NCI-H2081 (cell line): ENCODE measurements at places on chromosomes 2 and 18.

GRCh38 chr2:42513252-42513918 is 19.6 kb upstream of the KCNG3 start:
- DNase-seq: peak; percentile 25

GRCh38 chr2:188327518-188328213 is 36.0 kb downstream of the GULP1 start:
- DNase-seq: no peak

- no peak for DNase-seq
These were observed 66.0 kb upstream of the ST3GAL5 start for GRCh38 chr2:85954590-85955458.

- DNase-seq: no peak
These were observed 71.9 kb downstream of the WDR7 start for GRCh38 chr18:56723068-56723467.

- no peak for DNase-seq
These were observed 918 bp upstream of the NABP1 start for GRCh38 chr2:191676790-191677645.

GRCh38 chr2:105977212-105977611 is 216.9 kb downstream of the UXS1 start:
- no peak for DNase-seq

- no peak for DNase-seq
These were observed 726 bp upstream of the SS18 start for GRCh38 chr18:26091047-26091630.

GRCh38 chr2:205261516-205262020 is 420.7 kb upstream of the NRP2 start:
- no peak for DNase-seq

DNA sequence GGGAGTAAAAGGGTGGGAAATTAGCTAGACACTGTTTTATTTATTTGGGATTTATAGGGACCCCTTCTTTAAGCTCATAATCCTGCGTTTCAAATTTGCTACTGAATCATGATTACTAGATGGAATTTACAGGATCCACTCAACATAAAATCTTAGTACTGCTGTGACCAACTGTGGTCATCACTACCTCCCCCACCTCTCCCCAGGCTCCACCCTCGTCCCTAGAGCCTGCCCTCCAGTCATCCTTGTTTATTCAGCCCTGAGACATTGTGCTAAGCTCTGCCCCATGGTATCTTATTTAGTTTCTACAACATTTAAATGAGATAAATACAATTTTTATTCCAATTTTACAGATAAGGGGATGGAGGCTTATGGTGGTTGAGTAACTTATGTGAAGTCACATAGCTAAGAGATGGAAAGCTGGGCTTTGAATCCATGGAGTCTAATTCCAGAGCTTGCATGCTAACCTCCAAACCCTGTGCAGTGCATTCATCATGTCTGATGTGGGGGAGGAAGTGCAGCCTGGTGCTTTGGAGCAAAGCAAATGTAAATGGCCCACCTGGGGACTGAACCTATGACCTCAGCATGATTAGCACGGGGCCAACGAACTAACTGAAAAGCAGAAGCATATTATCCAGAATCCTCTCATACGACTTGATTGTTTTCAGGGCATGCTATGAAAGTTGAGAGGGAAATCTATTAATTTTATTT is 502.4 kb downstream of the TMEM182 start:
- DNase-seq: no peak

DNA sequence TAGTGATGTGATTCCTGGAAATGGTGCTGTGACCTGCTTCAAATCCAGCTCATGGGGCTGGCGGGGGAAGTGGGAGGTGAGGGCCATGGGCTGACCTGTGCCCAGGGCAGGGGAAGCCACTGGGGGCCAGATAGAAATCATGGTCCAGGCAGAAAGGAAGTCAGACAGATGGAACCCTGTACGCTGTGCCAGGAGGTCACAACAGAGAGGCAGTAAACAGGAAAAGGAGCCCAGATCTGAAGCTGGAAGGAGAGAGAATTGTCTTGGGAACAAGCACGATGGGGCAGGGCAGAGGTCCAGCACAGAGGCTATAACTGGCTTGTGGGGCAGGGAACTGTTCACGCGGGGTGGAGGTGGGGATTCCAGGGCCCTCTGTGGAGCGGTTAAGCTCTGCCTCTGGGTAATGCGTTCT is 76.0 kb downstream of the RNF144A start:
- DNase-seq: no peak

DNA sequence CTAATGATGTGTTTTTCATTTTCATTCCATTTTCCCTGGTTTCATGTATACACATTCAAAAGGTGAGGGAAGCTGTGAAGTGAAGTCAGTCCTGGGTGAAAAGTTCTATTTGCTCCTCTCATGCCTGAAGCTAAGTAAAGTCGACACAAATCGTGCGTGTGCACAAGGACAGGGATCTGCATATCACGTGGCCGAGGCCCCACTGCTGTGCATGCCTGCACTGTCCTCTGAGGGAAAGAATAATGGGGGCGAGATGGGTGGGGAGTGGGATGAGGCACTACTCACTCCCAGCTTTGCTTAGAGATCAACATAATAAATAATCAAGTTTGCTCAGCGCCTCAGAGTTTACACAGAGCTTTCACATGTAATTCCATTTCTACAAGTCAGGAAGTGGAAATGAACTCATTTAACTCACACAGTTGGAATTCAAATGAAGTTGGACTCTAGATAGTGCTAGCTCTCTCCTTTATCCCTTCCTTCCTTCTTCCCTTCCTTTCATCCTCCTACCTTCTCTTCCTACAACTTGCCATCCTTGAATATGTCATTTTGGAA is 5.1 kb upstream of the PTPRM start:
- DNase-seq: no peak

DNA sequence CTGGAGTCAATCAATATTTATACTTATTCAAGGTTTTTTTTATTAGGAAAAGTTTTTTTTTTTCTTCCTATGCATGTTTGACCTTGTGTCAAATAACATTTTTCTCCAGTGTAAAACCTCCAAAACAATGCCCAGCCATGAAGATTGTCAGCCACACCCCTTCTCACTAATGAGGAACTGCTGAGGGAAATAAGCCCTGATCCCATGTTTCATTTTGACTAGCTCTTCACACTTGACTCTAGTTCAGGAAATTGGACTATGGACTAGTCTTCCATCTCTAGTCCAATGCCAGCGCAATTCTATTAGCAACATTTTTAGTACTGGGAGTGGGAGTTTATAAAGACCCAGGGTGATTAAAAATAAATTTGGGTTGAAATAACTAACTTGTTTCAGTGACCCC is 275.6 kb upstream of the CXCR4 start:
- DNase-seq: no peak

GRCh38 chr2:182368446-182368845 is 58.4 kb downstream of the PDE1A start:
- no peak for DNase-seq

GRCh38 chr2:8511868-8512612 is 169.8 kb upstream of the ID2 start:
- no peak for DNase-seq

GRCh38 chr2:215658635-215659305 is 222.9 kb upstream of the FN1 start:
- DNase-seq: no peak

DNA sequence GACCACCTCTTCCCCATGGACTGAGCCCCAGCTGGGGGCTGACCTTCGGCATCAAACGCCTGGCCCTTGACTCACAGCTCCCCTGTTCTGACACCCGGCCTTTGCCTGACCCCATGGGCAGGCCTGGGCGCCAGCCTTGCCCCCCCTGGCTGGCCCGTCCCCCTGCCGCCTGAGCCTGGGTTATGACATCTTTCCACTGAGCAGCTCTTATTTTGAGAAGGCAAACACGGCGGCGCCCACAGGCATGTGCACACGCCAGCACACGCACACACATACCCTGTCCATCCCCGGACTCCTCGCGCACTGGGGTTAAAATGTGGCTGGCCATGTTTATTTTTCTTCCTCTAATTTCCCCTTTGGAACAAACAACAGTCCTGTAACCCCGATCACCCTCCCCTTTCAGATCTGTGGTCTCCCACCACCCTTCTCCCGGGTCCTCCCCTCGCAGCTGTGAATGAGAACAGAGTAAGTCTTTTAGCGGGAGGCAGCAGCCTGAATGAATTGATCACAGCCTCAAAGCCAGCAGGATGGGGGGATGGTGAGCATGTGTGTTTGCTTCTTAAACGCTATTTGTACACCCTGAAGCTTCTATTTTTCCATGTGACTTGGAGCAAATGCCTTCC is 11.8 kb upstream of the ATOH8 start:
- peak; percentile 59 for DNase-seq

- DNase-seq: no peak
These were observed 46.3 kb upstream of the ITGB6 start for GRCh38 chr2:160246356-160246755.

DNA sequence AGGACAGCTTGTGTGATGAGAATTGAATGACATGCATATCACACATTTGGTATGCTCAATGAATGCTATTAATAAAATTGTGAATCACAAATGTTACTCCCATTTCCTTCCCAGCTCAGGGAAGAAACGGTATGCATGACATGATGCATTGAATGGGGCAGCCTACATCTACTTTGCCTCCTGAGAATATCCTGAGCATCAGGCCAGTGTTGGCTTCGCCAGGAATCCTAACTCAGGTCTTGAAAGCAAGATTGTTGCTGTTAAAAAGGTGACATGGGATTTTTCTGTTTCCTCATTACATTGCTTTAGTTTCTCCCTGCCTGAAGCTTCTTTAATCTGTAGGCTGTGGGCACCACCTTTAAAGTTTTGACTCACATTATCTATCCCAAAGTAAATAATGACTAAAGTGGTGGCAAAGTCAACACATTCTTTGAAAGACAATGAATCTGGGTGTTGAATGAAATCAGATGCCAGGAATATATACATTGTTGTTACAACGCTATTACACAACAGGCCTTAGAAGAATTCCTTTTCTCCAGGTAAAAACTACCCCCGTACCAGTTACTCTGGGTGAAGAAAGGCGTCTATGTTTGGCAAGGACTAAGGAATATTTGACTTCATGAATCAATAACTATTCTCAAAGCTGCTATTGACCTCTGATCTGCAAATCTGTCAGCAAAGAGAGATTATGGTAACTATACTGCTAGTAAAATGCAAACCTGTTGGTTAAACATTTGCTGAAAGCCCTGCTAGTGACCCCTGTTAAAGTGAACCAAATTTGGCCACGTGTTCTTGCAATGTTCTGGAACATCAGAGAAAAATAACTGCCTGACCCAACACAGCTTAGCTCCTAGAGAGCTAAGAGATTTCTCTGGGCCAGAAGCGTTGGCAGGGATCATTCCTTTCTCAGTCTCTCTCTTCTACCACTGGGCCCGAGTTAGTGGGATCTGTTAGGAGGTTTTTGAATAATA is 30.5 kb upstream of the NEDD4L start:
- DNase-seq: no peak

- DNase-seq: no peak
These were observed 34.8 kb downstream of the COL5A2 start for GRCh38 chr2:189144700-189145211.

DNA sequence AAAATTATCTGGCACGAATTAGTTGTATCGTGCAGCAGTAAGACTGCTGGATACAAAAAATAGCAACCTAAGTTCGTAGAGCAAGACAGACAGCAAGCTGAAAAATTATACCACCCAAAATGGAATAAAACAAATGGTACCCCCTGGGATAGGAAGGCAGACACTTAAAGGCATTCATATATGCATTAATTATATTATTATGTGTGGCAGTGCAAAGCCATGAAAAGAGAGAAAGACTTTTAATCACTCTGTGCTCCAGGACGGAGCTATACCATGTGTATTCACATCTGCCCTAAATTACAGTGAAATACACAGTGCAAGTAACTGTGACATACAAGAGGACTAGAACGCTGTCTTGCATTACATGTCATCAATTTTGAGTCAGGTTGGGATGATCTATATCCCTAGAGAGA is 235.9 kb downstream of the GULP1 start:
- no peak for DNase-seq

- no peak for DNase-seq
These were observed 156.8 kb downstream of the STK39 start for GRCh38 chr2:168090366-168091135.

DNA sequence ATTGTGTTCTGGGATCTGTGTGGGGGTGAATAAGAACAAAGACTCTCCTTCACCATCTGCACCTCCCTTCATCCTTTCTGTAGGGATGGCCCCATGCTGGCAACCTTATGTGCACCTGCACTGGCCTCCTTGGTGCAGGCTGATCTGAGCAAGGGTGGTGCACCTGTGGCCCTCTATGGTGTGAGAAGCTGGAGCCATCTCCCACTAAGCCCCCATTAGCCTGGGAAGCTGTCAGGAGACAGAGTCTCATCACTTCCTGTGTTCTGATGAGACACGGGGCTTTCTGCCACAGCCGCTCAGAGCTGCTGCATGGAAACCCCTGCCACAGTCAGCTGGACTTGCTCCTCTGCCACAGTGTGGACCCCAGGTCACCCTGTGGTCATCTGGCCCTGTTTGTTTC is 565.3 kb upstream of the SALL3 start:
- DNase-seq: no peak

- DNase-seq: no peak
These were observed 148.2 kb downstream of the ESCO1 start for GRCh38 chr18:21452276-21452780.

DNA sequence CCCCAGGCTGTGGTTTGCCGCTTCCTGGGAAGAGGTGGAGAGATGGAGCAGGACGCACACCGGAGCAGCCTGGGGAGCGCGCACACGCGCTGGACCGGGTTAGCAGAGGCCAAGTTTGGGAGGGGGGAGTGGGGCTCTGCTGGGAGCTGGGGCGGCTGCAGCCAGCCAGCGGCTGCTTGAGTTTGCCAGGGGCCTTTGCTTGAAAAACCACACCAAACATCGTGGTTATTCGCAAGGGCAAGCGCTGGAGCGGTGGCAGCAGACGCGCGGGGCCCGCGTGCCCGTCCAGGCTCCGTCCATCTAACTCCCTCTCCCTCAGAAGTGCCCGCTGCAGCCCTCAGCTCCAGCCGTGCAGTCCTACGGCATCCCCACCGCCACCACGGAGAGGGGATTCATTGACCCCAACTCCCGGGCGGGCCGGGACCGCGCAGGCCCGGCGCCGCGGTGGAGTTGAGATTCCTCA is 4.6 kb downstream of the PTGR3 start:
- DNase-seq: no peak

DNA sequence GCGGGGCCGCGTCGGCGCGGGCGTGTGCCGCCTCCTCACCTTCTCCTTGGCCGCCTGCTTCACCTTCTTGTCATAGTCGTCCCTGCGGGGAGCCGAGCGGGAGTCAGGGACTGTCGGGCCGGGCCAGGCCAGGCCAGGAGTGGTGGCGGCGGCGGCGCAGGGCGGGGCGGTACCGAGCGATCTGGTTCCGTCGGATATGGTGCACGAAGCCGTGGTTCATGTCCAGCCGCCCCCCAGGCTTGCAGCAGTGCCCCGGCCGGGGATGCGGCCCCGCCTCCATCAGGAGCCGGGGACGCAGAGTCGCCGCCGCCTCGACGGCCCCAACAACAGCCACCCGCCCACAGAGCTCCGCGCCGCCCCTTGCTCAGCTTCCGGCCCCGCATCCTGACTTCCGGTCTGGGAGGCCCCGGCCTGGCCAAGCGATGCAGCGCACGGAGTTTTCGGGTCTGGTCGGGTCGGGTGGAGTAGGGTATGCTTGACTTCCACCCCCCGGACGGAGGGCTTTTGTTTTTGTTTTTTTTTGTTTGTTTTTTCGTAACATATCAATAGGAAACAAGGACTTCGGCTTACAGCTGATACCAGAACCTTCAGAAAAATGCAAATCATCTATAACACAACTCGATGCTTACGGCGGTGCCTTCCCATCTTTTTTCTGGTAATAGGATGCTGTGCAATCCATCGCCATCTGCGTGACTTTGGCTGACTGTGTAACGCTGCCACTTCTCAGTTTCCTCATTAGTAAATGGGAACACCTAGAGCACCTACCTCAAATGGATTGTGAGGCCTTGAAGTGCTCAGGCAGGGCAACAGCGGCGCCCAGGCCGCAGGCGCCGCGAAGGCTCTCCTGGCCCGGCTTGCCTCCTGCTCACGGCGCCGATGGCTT is at the start of gene C2orf68:
C2orf68 (minus strand) TSS at position 362 of the 883 bp plus-strand sequence; CDS start at position 280, 82 bp downstream.
- peak; percentile 91 for DNase-seq
